Right atrium auricular region (tissue), 2 donors: ENCODE measurements at places on chromosomes 2 and 18. TPM values are rescaled to one million over a fixed set of nuclear protein-coding genes. Genes with fewer than 3 reads are reported as not detected.

Gene FRZB
- total RNA-seq = 1.8 TPM

Gene CFAP221
- total RNA-seq = 0.44 TPM

Gene MROH2A
- total RNA-seq = not detected

Gene FOXD4L1
- not detected for total RNA-seq

Gene SLC38A11
- total RNA-seq = 0.74 TPM

Gene FBXO15
- 0.30 TPM for total RNA-seq

Gene CCT7
- 154 TPM for total RNA-seq

Gene LYG2
- not detected for total RNA-seq

Gene XIRP2
- 42.8 TPM for total RNA-seq

Gene LRRTM1
- 0.37 TPM for total RNA-seq

Gene NBEAL1
- 20.1 TPM for total RNA-seq

Gene ABCG8
- not detected for total RNA-seq

Gene UGT1A7
- total RNA-seq = not detected

Gene AUP1
- 80.9 TPM for total RNA-seq

Gene ELP2
- total RNA-seq = 21.7 TPM

Gene MLPH
- total RNA-seq = 108 TPM

Gene DSG4
- not detected for total RNA-seq

Gene SPR
- total RNA-seq = 47.8 TPM

Gene CAPN14
- total RNA-seq = 0.16 TPM

Gene ANKRD53
- total RNA-seq = 0.78 TPM

Gene APOB
- 45.3 TPM for total RNA-seq

Gene INO80B
- 10.4 TPM for total RNA-seq

Gene MAPK4
- total RNA-seq = 101 TPM

Gene FER1L5
- not detected for total RNA-seq

Gene PAIP2B
- total RNA-seq = 18.1 TPM

Gene MAP3K19
- not detected for total RNA-seq

Gene RESP18
- total RNA-seq = not detected

Gene NTSR2
- not detected for total RNA-seq

Gene MYO1B
- total RNA-seq = 14.7 TPM

Gene PLGLB1
- not detected for total RNA-seq

Gene POMC
- total RNA-seq = 12.6 TPM

Gene CIAO1
- total RNA-seq = 79.7 TPM

Gene SPRED2
- total RNA-seq = 17.3 TPM
